Mucosa of gallbladder (tissue), 1 donor: ENCODE measurements at places on chromosomes 2 and 18. TPM values are rescaled to one million over a fixed set of nuclear protein-coding genes. Genes with fewer than 3 reads are reported as not detected.

Gene NT5DC4
- 0.12 TPM for total RNA-seq

Gene KLHL29
- total RNA-seq, result 22.3 TPM

DNA sequence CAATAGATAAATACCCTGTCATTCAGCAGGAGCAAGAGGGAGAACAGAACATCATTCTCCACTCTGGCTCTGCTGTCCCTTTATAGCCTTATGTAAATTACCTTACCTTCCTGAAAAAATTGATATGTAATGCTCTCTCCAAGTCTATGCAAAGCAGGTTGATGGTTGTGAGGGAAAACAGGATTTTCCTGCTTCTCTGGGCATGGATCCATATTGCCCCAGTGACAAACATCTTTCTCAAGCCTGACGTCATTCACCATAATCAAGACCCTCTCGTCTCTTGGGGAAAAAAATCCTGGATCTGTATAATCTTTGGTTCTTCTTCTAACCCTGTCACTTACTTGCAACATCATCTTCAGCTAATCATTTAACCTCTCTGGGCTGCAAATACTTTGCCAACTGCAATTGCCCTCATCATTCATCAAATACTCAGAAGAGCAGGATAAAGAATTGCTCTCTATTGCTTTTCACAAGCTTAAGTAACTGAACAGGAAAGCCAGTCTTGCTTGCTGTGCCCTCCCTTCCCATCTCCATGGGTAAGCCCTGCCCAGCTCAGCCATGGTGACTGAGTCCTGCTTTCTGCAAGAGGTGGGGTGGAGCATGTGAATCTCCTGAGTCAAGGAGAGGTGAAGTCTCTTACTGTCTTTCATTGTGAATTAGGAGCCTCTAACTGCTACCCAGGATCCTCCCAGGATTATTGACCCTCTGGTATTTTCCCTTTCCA lies 123.7 kb upstream of the KLF7 start:
- no peak for DNase-seq

DNA sequence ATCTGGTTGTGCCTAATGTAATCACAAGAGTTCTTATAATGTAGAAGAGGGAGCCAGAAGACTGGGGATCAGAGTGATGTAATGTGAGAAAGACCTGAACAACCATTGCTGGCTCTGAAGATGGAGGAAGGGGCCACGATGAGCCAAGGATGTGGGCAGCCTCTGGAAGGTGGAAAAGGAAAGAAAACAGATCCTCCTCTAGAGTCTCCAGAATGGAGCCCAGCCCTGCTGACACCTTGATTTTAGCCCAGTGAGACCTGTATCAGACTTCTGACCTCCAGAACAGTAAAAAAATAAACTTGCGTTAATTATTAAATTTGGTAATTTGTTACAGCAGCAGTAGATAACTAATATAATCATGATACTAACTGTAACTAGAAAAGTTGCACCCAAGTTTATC lies 3.1 kb downstream of the RBKS start:
- no peak for DNase-seq

DNA sequence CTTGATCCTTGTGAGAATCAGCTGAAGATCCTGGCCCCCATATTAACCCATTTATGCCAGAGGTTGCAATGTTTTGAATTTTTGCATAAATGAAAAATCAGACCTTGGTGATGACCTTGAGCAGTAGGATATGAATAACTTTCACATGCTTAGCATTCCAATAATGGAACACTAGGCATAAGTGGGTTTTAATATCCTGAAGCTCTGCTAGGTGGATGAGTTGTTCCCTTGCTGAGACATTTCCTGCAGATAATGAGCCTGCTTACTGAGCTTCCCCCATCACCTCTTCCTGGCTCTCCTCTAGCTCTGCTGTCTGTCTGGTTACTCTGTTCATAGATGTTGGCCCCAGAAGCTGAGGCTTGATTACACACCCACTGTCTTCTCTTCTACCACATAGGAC lies 25.5 kb upstream of the SEC11C start:
- no peak for DNase-seq

Gene XIRP2
- 0.06 TPM for total RNA-seq

GRCh38 chr2:239760596-239760995 lies 264.5 kb downstream of the NDUFA10 start:
- DNase-seq, result no peak

Gene MOGAT1
- total RNA-seq, result 102 TPM

DNA sequence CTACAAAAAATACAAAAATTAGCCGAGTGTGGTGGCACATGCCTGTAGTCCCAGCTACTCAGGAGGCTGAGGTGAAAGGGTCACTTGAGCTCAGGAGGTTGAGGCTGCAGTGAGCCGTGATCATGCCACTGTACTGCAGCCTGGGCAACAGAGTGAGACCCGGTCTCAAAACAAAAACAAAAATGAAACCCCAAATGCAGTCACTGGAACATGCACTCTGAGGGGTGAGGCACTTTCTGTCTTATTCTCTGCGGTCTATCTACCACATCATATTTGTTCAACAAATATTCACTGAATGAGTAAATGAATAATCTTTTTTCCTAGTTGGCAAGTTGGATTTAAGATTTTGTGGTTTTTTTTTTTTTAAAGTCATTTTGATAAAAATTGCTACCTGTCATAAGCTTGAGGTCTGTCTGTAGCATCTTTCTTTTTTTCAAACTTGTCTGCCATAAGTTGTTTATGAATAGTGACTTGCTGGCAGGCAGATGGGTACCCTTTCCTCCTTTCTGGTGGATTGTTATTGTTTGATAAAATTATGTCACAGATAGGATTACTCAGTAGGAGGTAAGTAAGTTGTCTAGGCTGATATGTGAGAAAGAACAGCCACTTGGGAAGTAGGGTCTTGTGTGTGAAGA lies 11.8 kb downstream of the CHRNA1 start:
- no peak for DNase-seq
